ENCODE measurements at places on chromosomes 3 and 15. TPM values are rescaled to one million over a fixed set of nuclear protein-coding genes. Genes with fewer than 3 reads are reported as not detected.
A peak's percentile ranks its signal among the peaks of the same experiment; 100 is the strongest.

DNA sequence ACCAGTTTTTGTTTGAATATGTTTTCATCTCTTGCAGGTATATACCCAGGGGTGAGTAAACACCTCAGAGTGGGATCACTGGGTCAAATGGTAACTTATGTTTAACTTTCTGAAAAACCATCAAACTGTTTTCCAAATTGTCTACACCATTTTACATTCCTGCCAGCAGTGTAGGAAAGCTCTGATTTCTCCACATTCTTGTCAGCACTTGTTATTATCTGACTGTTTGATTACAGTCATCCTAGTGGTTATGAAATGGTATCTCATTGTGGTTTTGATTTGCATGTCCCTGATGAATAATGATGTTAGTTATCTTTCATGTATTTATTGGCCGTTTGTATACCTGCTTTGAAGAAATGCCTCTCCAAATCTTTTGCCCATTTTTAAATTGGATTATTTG, 13.8 kb downstream of the FSD2 start:
- DNase-seq = no peak

GRCh38 chr3:81419228-81419627, 342.2 kb downstream of the GBE1 start:
- no peak for DNase-seq

Gene C3orf20
- total RNA-seq = not detected

DNA sequence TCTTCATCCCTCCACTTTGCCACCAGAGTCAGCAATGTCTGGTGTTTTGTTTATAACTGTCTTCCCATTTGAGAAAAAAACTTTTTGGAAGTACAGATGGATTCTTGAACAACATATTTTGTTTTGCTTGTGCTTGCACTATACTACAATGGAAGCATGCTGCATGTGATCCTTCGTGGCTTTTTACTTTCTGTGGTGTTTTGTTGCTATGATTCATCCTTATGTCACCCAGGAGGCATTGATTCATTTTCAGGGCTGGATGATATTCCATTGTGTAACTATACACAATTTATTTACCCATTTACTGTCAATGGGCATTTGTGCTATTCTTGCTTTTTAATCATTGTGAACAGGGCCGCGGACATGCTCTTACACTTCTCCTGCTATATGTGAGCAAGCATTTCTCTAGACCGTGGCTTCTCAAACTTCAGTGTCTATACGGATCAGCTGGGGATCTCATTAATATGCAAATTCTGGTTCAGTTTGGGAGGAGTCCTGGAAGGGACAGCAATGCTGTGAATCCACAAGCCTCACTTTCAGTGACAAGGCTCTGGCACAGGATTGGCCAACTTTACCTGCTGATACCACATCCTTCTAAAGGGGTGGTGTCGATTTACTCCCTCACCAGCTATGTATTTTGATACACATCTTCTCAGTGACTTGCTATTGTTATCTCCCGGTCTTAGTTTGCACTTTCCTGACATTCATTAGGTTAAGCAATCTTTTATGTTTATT, 65.9 kb downstream of the POLR2M start:
- no peak for DNase-seq

DNA sequence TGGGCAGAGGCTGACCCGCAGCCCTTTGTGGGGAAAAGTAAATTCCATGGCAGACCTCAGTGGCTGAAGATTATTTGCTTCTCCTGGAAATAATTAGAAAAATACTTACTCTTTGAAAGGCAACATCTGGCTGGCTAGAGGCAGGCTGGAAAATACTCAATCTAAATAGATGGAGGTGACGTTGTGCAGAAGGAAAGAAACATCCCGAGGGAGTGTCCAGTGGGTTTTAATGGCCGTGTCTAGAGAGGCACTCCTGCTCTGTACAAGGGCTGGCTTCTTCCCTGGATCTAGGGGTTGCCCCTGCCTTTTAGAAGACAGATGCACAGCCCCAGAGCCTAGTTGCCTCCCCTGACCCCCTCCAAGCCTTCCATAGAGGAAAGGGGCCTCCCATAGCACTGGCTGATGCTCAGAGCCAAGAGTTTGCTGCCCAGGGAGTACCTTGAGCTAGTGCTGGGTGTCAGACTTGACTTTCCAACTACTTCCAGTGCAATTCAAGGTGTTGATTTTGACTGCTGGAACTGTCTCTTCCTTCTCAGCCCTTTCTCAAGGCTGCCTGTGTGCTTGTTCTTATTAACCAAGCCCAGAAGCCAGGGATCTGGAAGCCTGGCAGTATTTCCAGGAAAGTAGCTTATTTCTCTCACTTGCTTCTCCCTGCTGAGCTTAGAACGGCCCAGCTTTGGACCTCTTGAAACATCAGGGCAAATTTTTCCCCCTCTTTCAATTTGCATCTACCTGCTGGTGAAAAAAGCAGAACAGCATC, 27.4 kb downstream of the CGNL1 start:
- DNase-seq = no peak

DNA sequence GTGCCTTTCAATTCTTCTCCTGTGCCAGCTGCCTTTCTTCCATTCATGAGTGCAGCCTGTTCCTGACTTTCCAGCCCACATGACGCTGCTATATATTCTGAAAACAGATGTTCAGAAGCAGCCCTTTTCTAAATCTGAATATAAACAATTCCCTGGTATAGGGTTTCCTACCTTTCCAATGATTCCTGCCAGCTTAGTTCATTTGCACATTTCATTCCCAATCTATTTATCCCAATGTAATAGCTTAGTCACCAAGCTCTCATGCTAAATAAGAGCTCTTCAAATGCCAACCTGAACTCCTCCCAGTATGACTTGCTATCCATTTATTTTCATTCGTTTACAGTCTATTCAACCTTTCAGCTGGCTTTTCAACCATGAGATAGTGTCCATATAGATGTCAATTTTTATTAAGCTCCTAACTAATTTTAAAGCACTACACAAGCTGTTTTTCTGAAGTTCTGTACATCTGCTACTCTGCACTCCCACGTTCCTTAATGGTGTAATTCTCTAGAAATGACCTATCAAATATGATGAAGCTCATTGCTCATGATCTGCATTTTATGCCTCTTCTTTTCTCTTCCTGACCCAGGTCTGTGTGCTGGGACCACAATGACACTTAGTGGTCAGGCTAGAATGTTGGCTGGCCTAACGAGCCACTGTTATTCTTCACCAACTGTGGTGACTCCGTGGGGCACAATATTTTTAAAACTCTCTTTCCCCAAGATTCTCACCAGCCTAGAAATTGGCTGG, 605.0 kb upstream of the TBL1XR1 start:
- no peak for DNase-seq

- DNase-seq = no peak
Observed at GRCh38 chr3:61562042-61562720, 810 bp downstream of the PTPRG start.

Gene HES1
- total RNA-seq = 43.4 TPM

GRCh38 chr3:158508481-158508880, 62.5 kb upstream of the MLF1 start:
- DNase-seq = no peak

Gene RHCG
- not detected for total RNA-seq

Gene CHRNA3
- 0.49 TPM for total RNA-seq

DNA sequence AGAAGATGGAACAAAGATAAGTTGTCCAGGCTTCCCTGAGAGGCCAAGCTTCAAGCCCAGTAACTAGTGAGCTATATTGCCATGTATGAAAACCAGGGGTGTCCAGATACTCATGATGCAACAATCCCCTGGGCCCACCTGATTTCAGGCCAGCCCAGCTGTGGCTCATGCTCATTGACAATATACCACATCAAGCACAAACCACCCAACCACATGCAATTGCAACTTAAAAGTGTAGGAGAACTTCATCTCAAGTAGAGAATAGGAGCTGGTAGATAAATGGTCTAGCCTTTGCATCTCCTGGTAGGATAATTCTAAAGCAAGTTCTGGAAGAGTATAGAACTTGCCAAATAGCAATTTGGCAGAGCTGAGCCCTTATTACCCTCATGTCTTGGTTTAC, 561.3 kb downstream of the IGSF11 start:
- DNase-seq = no peak

DNA sequence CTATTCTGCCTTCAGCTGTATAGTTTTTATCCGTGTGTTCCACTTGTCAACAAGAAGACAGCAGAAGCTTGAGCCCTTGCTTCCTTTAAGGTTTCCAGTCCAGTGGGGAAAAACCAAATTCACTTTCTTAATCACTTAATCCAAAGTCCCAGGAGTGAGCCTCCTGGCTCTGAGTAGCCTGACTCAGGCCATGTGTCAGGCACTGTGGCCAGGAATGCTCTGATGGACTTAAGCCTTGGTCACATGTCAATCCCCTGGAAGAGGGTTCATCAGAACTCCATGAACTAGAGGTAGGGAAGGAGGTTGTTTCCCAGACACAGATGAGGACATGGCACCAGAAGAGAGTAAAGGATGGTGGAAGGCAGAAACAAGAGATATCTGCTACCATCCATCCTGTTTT, 8.8 kb downstream of the VIPR1 start:
- no peak for DNase-seq

- DNase-seq = no peak
Observed at GRCh38 chr15:85733416-85733815, 61.3 kb downstream of the KLHL25 start.

Gene RYR3
- total RNA-seq = under 0.01 TPM

Gene LDHAL6B
- not detected for total RNA-seq

GRCh38 chr3:31054032-31054431, 159.6 kb upstream of the GADL1 start:
- no peak for DNase-seq

Gene DUOX2
- total RNA-seq = 8.9 TPM

DNA sequence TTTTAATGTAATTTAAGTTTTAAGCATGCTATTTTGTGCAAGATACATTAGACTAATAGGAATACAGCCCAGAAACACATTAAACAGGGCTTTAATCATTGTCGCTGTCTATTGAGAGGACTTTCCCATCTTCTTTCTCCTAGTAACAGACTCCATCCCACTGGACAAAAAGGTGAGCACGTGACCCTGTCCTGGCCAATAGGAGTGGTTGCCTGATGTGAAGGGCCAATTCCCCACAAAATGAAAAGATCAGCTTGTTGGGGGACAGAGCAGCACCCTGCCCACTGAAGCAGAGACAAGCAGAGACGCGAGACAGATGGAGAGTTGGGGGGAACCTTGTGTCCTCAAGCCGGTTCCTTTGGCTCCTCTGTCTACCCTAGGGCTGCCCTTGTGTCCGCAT, 21.2 kb downstream of the CRYGS start:
- DNase-seq = no peak

GRCh38 chr3:16303037-16303575, 38.1 kb downstream of the OXNAD1 start:
- no peak for DNase-seq

- DNase-seq = no peak
Observed at GRCh38 chr3:128078322-128078721, 26.1 kb downstream of the SEC61A1 start.

DNA sequence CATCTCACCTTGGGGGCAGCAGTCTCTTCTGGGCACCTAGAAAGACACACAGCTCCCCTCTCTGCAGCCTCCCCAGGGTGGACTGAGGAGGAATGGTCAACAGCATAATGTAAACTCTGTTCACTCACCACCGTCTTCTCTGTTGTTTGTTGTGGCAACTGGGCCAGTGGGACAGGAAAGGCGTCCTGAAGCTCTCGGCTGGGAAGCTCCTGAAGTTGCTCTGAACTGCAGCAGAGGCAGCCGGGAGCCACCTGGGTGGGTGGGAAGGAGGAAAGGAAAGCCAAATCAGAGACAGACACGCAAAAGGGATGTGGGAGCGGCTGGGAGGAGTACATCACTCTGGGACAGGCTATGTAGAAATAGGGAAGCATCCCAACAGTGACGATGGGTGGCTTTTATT, 52.7 kb downstream of the MYLK start:
- DNase-seq = no peak

DNA sequence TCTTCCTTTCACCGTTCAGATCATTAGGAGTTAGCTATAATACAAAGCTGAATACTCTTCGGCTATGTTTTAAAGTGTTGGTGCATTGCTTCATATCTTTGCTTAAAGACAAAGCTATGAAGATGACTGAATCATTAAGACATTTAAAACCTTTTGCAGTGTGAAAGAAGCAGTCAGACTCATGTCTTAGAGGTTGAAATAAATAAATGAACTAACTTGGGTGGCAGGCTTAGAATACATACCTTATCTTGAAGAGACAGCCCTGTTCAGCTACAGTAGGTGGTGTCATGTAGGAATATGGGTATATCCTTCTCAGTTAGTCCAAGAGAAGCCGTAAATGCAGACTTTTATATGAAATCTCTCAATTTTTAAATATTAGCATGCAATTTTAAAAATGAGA, 63.4 kb downstream of the OPA1 start:
- DNase-seq = no peak

- no peak for DNase-seq
Observed at GRCh38 chr3:112133626-112134334, 732 bp upstream of the GCSAM start.

GRCh38 chr3:153209596-153209995, 47.6 kb downstream of the RAP2B start:
- peak; percentile 79 for DNase-seq

DNA sequence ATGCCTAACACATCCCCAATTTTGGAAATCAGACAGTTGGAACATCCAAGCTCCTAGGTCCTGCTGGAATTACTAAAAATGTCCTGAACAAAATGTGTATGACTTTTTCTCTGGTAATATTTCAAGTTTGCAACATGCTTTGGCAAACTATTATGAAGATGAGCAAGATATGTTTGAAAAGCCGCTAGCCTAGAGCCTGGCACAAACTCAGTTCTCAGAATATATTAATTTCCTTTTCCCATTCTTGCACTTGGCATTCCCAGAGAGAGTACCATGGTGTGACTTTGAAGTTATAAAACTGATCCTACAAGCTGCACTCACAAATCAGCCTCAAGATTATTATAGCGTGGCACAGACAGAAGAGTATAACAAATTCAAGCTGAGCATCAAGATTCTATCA, 1031.1 kb downstream of the NTRK3 start:
- no peak for DNase-seq

DNA sequence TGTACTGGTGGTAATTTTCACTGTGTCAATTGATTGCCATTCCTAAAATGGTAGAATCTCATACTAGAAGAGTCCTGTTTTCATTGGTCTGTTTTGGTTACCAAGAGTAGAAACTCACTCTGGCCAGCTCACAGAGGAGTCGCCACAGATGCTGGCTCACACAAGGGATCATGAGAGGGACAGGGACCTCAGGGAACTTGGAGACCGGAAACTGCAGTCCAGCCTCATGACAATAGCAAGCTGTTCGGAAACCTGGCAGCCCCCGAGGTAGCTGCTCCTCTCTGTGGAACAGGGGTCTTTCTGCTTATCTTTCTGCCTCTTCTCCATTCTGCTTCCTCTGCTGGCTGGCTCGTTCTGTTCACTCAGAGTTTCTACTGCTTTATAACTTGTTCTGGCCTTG, 192.9 kb downstream of the PLCL2 start:
- no peak for DNase-seq

Gene CFAP92
- 1.4 TPM for total RNA-seq

Gene KNG1
- 0.46 TPM for total RNA-seq

DNA sequence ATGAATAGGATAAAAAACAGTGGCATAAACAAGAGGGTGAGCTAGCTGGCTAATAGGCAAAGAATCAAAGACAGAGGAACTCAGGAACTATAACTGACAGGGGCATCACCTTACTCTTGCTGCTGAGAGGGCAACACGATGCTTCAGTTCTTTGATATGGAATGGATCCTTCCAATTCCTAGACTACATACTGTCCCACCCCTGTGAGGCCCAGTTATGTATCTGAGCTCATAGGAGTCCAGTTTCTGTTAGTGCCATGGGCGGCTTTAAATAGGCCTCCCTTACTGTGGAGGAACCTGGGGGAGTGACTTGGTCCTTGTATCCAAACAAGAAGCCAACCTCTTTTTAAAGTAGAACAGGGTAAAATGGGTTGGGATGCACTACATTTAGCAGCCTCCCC, 37.3 kb downstream of the CD47 start:
- DNase-seq = no peak
